ENCODE measurements at places on chromosomes 1 and 21.

DNA sequence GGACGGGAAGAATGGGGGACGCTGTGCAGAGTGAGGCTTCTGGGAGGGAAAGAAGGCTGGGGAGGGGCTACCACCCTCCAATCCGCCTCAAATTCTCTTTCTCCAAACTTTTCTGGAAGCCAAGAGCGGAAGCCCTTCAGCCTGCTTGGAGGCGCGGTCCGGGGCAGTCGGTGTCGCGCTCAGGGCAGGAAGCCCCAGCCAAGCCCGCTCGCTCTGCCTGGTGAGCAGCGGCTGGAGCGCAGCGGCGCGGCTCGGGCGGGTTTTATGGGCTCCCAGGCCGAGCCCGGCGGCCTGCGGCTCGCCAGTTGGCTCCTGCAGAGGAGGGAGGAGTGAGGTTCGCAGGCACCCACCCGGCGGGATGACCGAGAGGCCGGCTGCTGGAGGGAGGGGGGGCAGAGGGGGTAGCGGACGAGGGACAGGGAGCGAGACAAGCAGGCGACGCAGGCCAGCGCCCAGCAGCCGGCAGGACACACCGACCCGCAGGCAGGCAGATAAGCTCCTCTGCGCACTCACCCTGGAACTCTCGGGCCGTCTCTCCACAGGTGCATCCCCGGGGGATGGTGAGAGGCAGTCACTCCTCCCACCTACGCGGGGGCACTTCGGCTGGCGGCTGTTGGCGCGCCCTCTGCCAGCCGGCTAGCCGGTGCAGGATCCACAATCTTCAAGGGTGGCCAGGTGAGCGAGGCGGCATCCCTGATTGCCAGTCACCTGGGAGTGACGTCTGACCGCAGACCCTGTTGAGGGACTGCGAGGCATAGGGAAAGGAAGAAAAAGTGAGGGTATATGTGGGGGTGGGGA is at the start of gene AVPR1B:
AVPR1B (minus strand) TSS at position 238 of the 798 bp plus-strand sequence. CDS start 498 bp downstream, outside the sequence.
- DNase-seq = no peak

- no peak for DNase-seq
Observed at GRCh38 chr1:99850459-99851291, 514 bp downstream of the AGL start.

DNA sequence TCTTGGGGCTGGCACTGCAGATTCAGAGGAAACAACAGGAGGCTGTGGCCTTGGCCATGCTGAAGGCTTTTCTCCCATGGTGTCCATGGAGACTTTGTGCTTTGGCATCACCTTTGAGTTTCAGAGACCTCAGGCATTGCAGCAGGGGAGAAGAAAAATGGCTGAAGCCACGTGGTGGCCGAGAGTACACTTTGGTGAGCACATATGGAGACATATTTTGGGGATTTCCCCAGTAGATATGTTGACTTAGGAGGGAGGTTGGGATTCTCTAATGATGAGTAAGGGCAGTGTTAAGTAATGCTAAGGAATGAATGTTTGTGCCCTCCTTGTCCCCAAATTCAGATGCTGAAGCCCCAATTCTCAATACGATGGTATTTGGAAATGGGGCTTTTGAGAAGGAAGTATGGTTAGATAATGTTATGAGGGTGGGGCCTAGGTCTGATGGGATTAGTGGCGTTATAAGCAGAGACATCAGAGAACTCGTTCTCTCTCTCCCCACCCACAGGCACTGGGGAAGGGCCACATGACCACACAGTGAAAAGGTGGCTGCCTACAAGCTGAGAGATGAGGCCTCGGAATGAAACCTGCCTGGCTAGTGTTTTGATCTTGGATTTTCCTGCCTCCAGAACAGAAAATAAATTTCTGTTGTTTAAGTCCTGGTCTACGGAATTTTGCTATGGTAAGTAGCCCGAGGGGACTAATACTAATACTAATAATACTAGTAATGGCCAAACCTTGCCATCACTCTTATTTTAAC is 98.6 kb downstream of the TBX19 start:
- DNase-seq = no peak

- no peak for DNase-seq
Observed at GRCh38 chr1:46174448-46175231, at the start of gene TSPAN1. TSS of gene TSPAN1 (plus strand) at chr1:46175087. CDS start at chr1:46181108, 6,021 bp downstream.

DNA sequence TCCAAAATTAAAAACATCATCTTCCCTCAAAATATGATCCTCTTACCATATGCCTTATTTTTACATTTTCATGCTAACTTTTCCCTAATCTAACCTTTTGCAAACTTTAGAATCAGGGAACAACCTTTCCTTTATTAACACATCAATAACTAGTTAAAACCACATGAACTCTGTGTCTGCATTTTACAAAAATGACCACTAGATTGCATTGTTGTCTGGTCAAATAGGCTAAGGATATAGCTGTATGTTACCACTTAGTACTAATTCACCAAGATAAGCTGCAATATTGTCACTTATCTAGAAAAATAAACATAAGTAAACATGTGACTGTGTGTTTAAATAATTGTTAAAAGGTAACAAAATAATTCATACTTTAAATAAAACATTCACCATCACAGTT is 82.3 kb downstream of the DENND1B start:
- DNase-seq = no peak

All from thymus (tissue), 14 donors.